ENCODE measurements at places on chromosomes 3 and 15. TPM values are rescaled to one million over a fixed set of nuclear protein-coding genes. Genes with fewer than 3 reads are reported as not detected.

Gene EXD1
- total RNA-seq, result not detected

Gene LTF
- not detected for total RNA-seq

Gene MCF2L2
- total RNA-seq, result 4.7 TPM

Gene CFAP92
- 0.24 TPM for total RNA-seq

Data from activated CD4-positive, alpha-beta memory T cell treated with anti-CD3 and anti-CD28 coated beads for 36 hours (primary cell).